Fibroblast of skin of right biceps (primary cell): ENCODE measurements at places on chromosomes 2 and 18.
A peak's percentile ranks its signal among the peaks of the same experiment; 100 is the strongest.

- no peak for DNase-seq
Observed at GRCh38 chr2:98498703-98499440, 54.2 kb downstream of the INPP4A start.

DNA sequence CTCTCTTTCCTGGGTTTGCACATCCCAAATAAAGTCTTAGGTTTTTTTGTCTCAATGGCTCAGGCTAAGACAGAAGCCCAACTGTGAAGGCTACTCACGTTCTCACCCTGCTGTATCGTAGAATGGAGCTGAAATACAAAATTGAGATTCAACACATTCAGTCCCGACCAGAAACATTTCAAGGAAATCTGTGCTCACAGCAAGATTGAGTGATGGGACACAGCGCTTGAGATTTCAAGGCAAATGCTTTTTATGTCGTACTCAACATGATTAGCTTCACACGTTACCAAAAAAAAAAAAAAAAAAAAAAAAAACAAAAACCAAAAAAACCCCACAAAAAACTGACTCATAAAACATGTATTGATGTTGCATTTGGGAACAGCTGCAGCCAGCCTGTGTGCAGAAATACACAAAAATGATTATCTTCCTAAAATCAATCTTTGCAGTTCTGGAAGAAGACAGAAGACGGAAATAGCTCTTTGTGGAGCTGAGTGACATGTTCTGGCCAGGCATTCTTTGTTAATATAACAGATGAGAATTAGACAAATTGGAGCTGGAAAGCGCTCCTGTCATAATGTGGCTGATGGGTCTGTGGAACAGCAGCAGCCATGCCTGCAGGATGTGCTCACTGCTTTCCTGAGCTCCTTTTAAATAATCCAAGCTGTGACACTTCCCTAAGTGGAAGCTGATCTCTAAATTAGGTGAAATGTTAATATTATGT is 453.2 kb downstream of the LPIN1 start:
- DNase-seq = no peak

GRCh38 chr2:33489835-33490431 is 13.5 kb downstream of the RASGRP3 start:
- no peak for DNase-seq

DNA sequence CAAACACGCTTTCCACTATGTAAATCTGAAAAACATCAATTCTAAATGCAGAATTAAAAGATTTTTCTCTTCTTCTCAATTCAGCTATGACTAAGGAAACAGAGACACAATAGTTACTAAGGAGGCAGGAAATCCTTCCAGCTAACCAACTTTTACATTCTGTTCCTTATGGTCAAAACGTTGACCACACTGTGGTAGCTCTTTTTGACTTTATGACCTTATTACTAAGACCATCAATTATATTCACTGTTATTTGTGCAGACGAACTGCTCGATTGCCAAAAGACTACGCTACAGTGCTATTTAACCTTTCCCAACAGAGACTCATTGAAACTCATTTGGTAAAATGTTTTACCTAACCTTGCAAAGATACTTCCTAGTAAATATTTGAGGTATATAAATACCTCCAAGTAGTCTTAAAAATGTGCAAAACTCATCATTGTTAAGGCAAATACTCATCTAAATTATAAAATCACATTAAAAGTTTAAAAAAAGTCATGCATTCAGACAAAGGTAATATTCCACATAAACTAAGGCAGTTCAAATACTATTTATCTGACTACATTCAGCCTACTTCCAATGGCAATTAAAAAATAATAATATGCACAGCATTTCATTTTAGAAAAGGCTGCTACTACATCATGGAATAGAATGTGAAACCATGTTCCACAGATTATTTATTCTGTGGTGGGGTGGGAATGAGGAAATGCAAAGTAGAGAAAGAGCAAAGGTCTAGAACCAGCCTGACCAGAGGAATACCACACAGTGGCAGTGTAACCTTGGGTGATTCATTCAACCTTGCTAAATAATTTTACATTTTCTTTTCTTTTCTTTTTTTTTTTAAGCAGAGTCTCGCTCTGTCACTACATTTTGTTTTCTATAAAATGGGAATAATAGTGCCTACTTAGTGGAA is 139.9 kb downstream of the THADA start:
- DNase-seq = no peak

DNA sequence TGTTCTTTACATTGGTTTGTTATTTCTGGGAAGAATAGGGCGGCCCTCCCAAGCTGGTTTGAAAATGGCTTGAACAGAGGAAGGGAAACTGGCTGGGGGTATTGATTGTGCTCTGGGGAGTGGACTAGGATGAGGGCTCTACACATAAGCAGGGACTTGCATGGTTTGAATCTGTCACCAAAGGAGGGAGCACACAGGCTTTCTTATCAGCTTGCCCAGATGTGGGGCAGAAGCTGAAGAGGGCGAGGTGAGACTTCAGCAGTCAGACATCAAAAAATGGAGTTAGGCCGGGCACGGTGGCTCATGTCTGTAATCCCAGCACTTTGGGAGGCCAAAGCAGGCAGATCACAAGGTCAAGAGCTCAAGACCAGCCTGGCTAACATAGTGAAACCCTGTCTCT is 7.2 kb upstream of the RAB12 start:
- DNase-seq = no peak

DNA sequence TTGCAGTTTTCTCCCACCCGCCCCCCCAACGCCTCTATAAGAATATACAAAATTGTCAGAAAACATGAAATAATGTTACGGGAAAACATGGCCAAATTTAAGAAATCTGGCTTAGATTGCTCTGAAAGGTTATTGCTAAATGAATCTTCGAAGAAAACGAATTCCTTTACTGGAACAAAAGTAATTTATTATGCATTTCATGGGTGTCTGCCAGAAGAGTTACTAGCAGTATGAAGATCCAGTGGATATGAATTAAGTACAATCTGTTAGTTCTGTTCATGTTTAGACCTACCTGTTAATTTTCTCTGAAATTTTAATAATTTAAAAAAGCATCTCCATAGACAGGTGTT is 21.9 kb downstream of the GATA6 start:
- DNase-seq = no peak

DNA sequence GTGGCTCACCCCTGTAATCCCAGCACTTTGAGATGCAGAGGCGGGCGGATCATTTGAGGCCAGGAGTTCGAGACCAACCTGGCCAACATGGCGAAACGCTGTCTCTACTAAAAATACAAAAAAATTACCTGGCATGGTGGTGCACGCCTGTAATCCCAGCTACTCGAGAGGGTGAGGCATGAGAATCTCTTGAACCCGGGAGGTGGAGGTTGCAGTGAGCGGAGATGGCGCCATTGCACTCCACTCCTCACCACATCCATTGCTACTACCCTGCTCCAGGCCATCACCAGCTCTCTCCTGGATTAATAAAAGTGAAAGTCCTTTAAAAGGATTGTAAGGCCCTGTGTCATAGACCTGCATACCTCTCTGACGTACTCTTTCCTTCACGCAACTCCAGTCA is 1.2 kb downstream of the RMP24 start:
- no peak for DNase-seq

- no peak for DNase-seq
Observed at GRCh38 chr2:43305517-43305916, 79.1 kb upstream of the ZFP36L2 start.

GRCh38 chr2:157920736-157921135 is 44.6 kb upstream of the ACVR1 start:
- DNase-seq = no peak

GRCh38 chr18:49894517-49895226 is 81.3 kb upstream of the ACAA2 start:
- no peak for DNase-seq

DNA sequence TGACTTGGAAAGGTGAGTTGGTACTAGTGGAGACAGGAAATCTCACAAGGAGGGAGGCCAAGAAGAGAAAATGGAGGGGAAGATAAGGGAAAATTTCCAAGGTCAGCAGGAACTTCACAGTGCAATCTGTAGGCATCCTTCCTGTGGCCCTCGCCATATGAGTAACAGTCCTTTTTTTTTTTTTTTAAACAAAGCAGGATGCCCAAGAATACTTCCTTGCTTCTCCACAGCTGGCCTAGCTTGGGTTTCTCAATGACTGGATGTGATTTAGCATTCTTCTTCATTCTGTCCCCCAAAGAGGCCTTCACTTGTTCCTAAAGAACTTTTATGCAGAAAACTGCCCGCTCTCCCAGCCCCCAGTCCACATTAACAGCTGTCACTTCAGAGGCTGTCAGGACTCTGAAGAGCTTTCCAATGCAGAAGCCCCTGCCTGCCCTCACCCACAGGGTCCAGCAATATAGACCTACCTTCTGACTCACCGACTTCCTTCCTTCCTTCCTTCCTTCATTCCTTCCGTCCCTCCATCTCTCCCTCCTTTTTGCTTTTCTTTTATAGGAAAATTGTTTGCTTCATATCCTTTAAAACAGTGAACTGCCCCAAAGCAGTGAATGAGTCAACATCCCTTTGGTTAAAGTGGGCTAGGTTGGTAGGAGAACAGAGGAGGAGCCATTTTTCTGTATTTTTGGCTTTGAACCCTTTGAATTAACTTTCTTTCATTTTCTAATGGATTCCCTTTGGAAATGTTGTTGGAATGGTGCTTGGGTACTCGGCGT is 172.0 kb downstream of the MGAT5 start:
- no peak for DNase-seq

- no peak for DNase-seq
Observed at GRCh38 chr2:235665661-235666212, 171.9 kb downstream of the AGAP1 start.

DNA sequence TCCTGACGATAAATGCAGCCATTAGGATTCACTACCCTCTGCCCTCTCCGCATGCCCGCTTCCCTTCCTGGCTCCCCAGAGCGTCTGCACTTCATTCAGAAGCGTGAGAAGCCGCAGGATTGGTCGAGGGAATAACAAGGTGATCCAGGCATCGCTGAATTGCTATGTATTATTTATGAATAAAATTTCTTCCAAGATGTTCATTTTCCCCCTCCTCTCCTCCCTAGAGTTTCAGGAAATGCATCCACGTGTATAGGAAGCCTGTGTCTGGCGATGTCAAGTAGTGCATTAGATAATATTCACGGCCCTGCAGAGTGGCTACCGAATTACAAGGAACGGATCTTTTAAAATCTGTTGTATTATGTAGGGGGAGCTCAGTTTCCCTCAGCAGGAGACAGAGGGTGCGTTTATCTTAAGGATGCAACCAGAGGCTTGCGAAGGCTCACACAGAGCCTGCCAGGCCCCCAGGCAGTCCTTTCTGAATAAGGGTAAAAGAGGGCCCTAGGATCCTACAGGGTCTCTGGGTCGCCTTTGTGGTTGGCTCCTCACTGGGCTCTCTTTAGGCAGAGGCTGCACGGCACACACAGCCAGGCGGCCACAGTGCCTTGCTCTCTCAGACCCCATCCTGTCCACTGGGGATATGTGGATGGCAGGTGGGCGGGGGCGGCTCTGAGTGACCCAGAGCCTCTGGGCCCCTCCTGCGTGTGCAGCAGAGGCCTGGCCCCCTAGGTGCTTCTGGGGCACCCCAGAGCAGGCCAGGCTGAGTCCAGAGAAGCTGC is 224.1 kb upstream of the PXDN start:
- no peak for DNase-seq

- DNase-seq = no peak
Observed at GRCh38 chr18:933082-933481, 28.4 kb downstream of the ADCYAP1 start.

DNA sequence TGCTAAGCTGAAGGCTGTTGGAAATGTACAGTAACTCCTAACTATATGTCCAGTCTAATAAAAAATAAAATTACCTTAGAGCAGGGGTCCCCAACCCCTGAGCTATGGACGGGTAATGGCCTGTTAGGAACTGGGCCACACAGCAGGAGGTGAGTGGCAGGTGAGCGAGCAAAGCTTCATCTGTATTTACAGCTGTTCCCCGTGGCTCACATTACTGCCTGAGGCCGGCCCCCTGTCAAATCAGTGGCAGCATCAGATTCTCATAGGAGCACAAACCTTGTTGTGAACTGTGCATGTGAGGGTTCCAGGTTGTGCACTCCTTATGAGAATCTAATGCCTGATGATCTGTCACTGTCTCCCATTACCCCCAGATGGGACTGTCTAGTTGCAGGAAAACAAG is 73.1 kb upstream of the CXCR4 start:
- DNase-seq = no peak

DNA sequence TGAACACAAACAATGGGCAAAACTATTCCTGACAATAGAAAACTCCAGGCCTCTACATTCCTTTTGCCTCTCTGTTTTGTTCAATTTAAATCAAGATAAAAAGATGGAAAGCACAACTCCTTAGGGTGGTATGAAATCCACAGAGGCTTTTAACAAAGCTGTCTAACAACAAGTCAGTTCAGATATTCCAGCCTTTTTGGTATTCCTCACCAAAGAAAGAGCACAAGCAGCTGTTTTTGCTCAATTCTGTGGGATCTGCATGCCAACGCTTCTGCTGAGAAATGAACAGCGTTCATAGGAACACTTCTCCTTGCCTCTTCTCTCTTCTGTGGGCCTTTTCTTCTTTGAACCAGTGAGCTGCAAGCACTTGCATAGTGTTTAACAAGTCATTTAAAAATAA is 411.6 kb upstream of the TCF4 start:
- DNase-seq = peak; percentile 24

DNA sequence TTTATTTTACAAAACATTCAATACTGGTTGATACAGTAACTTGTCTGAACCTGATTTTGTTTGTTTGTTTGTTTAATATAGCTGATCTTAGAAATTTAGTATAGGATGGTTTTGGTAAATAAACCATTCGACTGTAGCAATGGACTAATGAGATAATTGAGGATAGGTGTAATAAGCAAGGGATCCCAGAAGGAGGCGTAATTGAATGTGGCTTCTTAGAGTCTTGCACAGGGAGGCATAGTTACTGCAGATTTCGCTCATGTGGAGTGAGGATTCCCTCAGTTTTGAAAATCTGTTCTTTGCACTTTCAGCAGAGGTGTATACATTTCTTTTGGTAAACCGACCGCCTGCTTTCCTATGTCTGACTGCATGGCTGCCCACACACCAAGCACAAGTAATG is 709.6 kb downstream of the SOCS6 start:
- DNase-seq = no peak

GRCh38 chr2:240916571-240917008 is 10.5 kb downstream of the CROCC2 start:
- DNase-seq = peak; percentile 95

DNA sequence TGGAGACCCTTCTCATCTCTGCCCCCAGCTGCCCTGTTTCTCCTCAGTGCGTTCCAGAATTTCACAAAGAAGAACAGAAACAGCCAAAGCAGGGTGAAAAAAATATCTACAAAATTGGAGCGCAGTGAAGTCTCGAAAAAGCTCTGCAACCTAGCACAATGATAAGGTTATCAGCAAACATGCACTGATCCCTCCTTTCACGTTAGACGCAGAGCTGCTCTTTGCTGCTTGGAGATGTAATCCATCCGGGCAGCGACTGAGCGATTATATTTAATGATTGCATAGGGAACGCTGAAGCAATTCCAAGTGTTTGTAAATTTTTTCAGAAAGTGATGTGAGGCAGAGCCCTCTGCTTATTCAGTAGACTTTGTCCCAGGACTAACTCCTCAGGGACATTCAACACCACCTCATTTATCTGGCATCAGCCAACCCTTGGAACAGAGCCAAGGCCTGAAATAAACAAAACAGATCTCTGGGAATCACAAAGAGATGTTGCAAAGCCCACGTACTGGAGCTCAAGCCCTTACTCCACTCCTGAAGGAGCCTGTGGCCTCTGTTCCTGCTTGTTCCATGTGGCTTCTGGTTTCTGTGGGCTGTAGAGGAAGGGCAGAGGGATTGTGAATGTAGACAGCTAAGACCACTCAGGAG is 172.6 kb upstream of the BCL2L11 start:
- peak; percentile 1 for DNase-seq
